ENCODE measurements at places on chromosomes 4 and X.

- DNase-seq, result no peak
Measured at GRCh38 chrX:68232206-68232605, 201.1 kb downstream of the OPHN1 start.

DNA sequence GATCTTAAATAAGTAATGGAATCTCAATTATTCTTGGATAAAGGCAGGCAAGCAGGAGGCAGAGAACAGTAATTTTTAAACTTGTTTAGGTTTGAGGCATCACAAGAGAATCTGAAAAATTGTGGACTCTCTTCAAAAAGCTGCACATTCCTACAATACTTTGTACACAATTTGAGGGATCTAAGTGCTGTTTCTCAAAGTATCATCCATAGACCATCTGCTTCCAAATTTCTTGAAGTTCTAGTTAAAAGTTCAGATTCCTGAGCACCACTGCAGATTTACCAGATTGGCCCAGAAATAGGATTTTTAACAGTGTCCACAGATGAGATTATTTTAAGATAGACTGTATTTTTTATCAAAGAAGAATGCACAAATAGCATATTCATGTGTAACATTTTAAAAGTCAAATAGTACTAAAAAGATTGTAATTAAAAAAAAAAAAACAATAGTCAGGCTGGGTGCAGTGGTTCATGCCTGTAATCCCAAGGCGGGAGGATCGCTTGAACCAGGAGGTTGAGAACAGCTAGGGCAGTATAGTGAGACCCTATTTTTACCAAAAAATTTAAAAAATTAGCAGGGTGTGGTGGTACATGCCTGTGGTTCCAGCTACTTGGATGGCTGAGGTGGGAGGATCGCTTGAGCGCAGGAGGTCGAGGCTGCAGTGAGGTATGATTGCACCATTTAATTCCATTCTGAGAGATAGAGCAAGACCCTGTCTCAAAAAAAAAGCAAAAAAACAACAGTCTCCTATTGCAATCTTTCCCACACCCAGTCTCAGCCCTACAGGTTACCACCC is 14.2 kb upstream of the FNIP2 start:
- no peak for DNase-seq

DNA sequence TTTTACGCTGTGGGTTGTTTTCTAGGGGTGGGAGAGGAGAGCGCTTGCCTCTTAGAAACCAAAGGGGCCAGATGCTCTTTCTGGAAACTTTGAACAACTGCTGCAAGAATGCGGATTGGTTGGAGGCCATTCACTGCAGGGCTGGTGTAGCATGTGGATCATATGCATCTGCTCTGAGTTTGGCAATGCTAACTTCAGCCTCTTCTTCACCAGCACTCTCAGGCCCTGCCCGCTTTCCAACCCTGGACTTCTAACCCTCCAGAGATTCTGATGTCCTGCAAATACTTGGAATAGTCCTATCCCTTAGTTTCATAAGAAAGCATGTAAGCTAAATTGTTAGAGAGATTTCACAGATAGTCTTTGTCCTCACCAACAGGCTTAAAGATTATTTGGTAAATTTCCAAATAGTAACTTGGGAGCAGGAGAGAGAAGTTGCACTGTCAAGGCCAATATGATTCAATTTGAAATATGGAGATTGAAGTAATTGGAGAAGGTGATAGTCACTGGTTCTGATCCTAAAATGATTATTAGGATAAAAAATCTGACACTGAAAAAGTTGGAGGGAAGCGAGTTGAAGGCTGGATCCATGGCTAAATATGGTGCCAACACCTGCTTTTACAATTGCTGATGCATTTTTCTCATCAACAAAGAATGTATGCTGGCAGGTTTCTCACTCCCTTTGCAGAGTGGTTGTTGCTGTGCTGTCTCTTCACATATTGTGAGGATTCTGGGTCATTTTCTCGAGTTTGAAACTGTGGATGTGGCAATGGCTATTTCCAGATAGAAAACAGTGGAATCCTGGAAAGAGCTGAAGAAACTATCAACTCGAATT is 210.4 kb downstream of the PTTG2 start:
- DNase-seq, result no peak

- no peak for DNase-seq
Measured at GRCh38 chrX:5852941-5853340, 375.7 kb downstream of the NLGN4X start.

- DNase-seq, result peak; percentile 40
Measured at GRCh38 chr4:183142571-183143550, 43.8 kb downstream of the WWC2 start.

GRCh38 chr4:5204781-5205180 is 153.5 kb downstream of the STK32B start:
- peak; percentile 44 for DNase-seq

- DNase-seq, result no peak
Measured at GRCh38 chrX:101062176-101062575, 10.3 kb upstream of the TRMT2B start.

DNA sequence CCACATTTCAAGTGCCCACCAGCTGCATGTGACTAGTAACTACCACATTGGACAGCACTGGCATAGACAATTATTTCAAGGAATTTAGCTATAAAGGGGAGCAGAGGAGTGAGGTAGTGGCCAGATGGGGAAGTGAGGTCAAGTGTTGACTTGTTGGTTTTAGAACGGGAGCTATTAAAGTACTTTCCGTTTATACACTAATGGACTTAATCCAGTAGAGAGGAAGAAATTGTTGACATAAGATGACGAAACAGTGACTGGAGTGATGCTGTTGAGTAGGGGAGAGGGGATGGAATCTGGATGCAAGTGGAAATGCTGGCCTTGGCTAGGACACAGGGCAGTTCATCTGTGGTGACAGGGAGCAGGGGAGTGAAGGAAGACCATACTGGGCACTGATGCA is 154.4 kb downstream of the AMMECR1 start:
- DNase-seq, result no peak

GRCh38 chr4:952881-953573 is 20.3 kb downstream of the DGKQ start:
- no peak for DNase-seq

DNA sequence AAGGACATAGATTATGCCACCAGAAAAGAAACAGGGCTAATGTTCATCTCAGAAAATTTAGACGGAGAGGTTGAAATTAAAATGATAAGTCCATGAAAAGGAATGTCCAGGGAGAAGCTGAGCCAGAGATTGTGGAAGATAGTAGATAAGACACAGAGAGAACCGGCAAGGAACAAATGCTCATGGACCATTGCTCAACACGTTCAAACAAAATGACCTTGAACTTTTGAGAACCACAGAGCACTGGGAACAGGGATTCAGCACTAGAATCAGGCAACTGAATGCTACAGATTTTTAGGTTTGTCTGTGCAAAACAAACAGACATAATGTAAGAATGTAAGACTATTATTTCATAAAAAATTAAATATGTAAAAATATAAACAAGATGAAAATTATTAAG is 206.3 kb downstream of the PDGFC start:
- no peak for DNase-seq

GRCh38 chrX:135591871-135592270 is 71.4 kb downstream of the INTS6L start:
- no peak for DNase-seq

DNA sequence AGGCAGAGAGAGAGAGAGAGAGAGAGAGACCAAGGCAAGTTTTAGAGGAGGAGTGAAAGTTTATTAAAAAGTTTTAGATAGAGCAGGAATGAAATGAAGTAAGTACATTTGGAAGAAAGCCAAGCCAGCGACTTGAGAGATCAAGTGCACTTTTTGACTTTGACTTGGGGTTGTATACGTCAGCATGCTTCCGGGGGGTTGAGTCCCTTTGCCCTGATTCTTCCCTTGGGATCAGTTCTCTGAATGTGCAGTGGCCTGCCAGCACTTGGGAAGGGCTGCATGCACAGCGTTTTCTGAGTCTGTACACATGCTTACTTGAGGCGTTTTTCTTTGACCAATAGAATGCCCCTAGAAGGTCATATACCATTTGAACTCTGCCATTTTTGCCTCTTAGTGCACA is 400.5 kb downstream of the PDGFC start:
- no peak for DNase-seq

DNA sequence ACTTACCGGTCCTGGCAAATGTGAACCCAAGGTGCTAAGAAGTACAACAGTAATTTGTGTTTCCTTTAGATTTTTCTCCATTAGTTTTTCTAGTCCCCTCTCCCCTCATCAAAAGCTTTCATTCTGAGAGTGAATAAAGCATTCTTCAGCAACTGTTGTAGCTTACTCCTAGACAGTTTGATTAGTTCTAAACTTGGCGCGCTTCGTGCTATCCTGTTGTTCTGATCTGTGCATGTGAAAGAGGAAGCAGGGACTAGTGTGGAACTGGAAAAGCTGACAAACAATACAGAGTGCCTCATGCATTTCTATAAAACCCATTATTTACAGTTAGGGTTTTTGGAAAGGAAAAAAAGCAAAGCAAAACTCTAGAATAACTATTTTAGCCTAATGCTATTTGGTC is 556.9 kb upstream of the SLIT2 start:
- DNase-seq, result no peak

GRCh38 chr4:53932796-53933610 is 131.4 kb downstream of the CHIC2 start:
- peak; percentile 83 for DNase-seq

DNA sequence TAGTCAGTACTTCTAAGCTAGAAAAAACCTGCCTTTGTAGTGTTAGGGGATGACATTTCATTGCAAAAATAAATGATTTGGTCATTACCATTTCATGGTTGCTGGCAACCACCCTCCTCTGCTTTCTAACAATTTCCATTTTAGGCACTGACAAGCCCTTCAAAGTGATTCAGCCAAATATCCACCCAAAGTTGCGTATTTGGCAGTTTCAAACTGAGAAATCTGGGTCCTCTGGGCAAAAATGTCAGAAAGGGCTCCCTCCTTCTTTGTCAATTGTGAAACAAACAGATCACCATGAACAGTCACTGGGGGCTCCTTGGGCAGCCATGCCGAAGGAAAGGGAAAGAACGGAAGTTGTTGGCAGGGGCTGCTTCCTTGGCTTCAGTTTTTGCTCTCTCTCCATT is 33.0 kb downstream of the PLAC1 start:
- DNase-seq, result peak; percentile 67

DNA sequence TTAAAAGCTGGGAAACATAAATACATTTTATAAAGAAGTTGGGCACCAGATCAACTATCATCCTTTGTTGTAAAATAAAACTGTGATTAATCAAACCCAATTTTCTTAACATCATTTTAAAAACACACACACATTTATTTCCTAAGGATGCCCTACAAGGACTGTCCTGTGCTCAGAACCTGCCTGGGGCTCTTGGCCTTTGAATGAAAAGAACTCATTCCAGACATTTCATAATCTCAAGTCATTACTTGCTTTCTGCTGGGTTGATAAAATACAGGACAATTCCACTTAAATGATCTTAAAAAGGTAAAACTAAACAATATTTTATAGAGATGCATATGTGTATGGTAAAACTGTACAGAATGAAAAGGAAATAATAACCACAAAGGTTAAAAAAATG is 2.8 kb downstream of the SH3D19 start:
- no peak for DNase-seq

- DNase-seq, result no peak
Measured at GRCh38 chr4:41423117-41423516, 114.8 kb upstream of the LIMCH1 start.
